Cerebellar nuclear complex (tissue), 1 donor: ENCODE measurements at places on chromosomes 13 and 19.

DNA sequence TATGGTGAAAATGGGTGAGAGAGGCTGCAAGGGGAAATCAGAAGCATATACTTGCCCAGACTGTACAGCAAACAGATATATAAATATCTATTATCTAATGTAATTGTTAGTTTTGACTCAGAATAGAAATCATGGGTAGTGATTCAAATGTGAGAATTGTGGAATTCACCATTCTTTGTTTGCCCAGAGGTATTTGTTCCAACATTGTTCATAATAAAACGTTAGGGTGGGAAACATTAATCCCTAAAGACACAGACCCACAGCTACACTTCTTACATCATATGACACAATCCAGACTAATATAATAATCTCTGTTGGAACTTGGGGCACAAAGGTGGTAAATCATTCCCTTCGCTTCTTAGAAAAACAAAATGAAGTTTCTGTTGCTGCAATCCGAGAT is 646.5 kb upstream of the SLITRK6 start:
- no peak for DNase-seq

GRCh38 chr19:53659292-53659691 is 27.5 kb downstream of the DPRX start:
- no peak for DNase-seq

GRCh38 chr19:22634450-22634827 is 315 bp downstream of the ZNF492 start:
- no peak for DNase-seq

GRCh38 chr13:95783747-95784146 is 106.8 kb downstream of the DNAJC3 start:
- DNase-seq, result no peak

GRCh38 chr19:3499738-3500428 is 591 bp downstream of the DOHH start:
- no peak for DNase-seq

GRCh38 chr13:75010941-75011340 is 471.0 kb downstream of the TBC1D4 start:
- no peak for DNase-seq

DNA sequence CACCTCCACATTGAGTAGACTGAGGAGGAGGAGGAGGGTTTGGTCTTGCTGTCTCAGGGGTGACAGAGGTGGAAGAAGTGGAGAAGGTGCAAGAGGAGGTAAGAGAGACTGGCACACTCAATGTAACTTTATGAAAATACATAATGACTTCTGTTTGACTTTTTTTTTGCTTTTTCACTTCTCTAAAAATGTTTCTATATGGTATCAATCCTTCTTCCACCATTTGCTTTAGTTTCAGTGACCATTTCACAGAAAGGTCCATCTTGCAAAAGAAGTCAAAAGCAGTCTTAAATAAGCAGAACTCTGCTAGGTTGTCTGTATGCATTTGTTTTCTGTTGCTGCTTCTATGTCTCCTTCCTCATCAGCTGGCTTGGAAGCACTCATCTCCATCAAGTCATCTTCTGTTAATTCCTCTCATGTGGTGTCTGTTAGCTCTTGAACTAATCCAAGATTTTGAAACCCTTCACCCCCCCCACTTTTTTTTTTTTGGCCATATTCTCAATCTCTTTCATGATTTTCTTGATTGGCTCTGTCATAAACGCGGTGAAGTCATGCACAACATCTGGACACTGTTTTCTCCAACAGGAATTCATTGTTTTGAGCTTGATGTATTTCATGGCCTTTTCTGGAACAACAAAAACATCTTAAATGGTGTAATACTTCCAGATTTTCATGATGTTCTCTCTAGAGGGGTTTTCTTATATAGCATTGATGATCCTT is 80.8 kb downstream of the KL start:
- DNase-seq, result no peak

- DNase-seq, result no peak
Observed at GRCh38 chr19:17915940-17916593, 16.7 kb upstream of the CCDC124 start.

- DNase-seq, result no peak
Observed at GRCh38 chr19:40134866-40135265, 44.1 kb upstream of the ZNF780A start.

DNA sequence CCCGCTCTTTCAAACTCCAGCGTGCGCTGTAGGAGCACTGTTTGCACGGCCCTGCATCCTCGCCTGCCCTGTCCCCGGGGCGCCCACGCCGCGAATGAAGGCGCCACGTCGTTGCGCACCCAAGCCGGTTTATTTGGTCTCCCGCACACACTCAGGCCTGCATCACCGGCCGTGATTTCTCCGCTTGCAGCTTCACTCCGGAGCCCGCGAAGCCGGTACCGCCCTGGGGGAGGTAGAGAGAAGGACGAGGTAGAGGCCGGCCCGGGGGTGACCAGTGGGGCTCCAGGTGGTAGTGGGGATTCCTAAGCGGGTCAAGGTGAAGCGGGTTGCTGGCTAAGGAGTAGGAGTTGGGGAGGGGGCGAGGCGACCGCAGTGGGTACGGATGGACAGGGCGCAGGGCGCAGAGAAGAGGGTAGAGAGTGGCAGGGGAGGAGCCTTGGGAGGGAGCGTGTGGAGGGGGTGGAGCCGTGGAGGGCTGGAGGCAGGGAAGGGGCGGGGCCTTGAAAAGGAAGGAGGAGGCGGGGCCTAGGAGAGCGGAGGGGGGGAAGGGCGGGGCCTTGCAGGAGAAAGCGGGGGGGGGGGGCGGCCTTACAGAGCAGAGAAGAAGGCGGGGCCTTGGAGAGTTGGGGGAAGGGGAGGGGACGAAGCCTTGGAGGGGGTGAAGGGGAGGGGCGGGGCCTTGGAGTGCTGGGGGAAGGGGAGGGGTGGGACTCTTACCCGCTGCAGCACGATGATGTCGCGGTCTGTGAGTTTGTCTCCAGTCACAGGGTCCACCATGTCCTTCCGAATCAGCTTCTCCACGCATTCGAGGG is 24.6 kb downstream of the NOSIP start:
- DNase-seq, result no peak
